GM23248 (cell line): ENCODE measurements at places on chromosomes 1 and 21. TPM values are rescaled to one million over a fixed set of nuclear protein-coding genes. Genes with fewer than 3 reads are reported as not detected.

GRCh38 chr1:1082776-1083415 lies 8.8 kb upstream of the RNF223 start:
- no peak for DNase-seq

- DNase-seq = no peak
Measured at GRCh38 chr1:54409156-54410142, 3.3 kb upstream of the SSBP3 start.

- no peak for DNase-seq
Measured at GRCh38 chr1:117122330-117123025, 929 bp upstream of the TRIM45 start.

DNA sequence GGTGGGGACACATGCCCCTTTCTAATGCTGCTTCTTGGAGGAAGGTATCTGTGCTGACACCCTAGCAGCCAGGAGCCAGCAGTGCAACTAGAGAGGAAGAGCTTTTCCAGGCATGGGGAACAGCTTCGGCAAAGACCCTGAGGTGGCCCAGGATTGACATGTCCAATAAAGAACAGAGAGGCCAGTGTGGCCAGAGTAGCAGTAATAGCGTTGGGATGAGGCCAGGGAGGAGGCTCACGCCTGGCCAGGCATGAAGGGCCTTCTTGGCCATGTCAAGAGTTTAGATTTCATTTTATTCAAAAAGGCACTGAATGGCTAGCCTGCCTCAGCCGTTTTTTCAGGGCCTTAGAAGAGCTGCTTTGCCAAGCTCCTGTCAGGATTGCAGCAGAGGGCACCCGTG lies 16.3 kb upstream of the ADAMTSL4 start:
- peak; percentile 25 for DNase-seq

Gene SYPL2
- total RNA-seq = 0.11 and 0.13 TPM in 2 replicates

DNA sequence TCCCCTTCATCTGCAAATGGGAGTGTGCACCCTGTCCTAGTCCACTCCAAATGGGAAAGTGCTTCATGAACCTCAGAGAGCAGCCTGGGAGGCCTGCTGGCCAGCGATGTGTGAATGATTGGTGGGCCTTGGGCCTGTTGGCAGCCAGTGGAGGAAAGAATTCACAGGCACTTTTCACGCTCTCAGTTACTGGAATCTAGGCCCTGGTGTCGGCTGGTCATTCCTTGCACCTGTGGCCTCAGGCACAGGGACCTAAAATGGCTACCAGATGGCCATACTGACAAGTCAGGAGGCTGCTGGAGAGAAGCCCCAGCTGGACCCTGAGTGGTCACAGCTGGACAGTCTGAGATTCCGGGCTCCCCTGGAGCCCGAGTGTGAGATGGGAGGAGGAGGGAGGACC lies 18.4 kb upstream of the EDN2 start:
- DNase-seq = no peak

GRCh38 chr1:202765721-202766120 lies 42.5 kb downstream of the KDM5B start:
- peak; percentile 74 for DNase-seq

Gene ENTREP3
- total RNA-seq = 6.4 and 8.0 TPM in 2 replicates

GRCh38 chr21:22806278-22806677 lies 1808.1 kb downstream of the NCAM2 start:
- no peak for DNase-seq

Gene PPP1R15B
- total RNA-seq = 27.6 and 28.4 TPM in 2 replicates

DNA sequence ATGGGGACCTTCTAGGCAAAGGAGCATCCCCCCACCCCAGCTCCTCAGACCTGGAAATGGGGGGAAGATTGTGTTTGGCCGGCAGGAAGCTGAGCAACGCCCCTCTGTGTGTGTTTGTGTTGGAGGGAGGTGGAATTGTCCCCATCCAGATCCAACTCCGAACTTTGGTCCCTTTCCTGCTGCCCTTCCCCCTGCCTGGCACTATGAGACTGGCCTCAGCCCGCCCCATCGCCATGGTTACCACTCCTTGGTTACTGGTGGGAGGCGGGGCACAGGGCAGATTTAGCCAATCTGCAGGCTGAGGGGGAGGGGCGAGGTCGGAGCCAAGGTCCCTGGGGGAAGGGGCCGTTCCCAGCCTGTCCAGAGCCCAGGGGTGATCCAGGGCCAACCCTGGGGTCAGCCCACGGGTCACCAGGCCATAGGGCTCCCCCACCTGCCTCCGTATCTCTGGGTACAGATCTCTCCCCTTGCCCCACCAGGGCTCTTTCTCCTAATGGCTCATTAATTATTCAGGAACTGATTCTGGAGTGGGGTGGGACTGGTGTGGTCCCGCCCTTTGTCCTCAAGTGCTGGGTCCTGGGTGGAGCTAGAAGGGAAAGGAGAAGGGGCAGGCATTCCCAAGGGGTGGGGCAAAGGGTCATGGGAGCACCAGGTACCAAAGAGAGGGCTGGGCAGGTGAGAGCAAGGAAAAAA lies 15.2 kb downstream of the PTPRF start:
- peak; percentile 44 for DNase-seq

- no peak for DNase-seq
Measured at GRCh38 chr21:34696121-34696520, 27.3 kb downstream of the CLIC6 start.
